ENCODE measurements at places on chromosomes 2 and 18.

- DNase-seq, result no peak
These were observed 22.0 kb downstream of the MYL12B start for GRCh38 chr18:3283908-3284307.

- DNase-seq, result no peak
These were observed 85.4 kb downstream of the STPG4 start for GRCh38 chr2:47069628-47070154.

DNA sequence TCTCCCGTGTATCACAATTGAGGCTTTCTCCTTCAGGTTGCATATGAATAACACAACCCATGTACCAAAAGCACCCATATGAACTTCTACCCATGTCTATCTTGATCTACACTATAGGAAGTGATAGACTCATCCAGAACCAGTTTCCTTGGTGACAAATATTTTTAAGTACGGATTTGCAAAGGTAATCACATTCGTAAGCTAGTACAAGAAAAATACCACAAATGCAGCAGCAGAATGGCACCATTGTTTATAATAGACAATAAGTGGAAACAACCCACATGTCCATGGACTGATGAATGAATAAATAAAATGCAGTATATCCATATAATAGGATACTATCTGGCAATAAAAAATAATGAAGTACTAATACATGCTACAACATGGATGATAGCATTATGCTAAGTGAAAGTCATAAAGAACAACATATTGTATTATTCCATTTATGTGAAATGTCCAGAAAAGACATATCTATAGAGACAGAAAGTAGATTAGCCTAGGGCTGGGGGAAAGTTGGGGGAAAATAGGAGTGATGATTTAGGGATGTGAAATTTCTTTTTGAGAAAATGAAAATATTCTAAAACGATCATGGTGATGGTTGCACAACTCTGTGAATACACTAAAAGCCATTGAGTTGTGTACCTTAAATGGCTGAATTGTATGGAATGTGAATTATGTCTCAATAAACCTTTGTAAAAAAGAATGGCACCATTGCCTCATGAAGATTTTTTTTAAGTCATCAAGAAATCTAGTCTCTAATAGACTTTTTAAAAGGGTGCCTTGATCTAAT, 3.4 kb upstream of the CCDC88A start:
- no peak for DNase-seq

DNA sequence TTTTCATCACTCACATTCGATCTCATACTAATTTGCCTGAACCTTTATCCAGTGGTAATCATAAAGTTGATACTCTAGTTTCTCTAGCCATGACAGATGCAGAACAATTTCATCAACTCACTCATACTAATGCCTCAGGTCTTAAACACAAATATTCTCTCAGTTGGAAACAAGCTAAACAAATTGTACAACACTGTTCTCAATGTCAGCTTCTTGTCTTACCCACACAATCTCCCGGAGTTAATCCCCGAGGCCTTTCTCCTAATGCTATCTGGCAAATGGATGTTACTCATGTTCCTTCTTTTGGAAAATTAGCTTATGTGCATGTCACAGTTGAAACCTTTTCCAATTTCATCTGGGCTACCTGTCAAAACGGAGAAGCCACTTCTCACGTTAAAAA, 11.5 kb upstream of the CNOT11 start:
- no peak for DNase-seq

DNA sequence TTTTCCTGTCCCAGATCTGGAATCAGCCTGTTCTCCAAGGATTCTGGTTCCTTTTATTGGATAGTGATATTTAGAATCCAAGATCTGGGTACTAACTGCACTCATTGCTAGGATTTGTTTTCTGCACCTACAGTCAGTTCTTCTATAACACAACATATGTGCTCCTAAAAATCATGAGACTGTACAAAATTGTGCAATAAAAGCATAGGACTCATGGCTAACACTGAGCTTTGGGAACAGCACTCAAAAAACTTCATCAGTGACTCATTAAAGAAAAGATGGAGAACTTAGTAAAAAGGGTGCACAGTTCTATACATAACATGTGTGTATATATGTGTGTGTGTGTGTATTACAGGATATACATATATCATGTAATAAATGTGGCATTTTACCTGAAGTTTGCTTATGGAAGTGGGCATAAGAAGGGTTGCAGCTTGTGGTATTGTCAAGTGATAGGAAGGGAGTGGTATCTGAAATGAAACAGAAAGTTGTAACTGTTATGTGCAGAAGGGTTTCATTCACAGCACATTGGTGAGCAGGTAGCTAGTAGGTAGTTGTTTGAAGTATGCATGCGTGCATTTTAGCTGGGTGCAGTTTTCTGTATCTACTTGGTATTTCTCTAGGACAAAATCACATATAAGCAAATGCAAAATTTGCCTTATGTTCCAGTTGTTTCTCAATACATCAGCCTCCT, 5.9 kb upstream of the SCYGR2 start:
- no peak for DNase-seq

- no peak for DNase-seq
These were observed 89.0 kb downstream of the KCTD1 start for GRCh38 chr18:26459340-26459739.

- DNase-seq, result no peak
These were observed 97.2 kb downstream of the ACOXL start for GRCh38 chr2:110829413-110830146.

DNA sequence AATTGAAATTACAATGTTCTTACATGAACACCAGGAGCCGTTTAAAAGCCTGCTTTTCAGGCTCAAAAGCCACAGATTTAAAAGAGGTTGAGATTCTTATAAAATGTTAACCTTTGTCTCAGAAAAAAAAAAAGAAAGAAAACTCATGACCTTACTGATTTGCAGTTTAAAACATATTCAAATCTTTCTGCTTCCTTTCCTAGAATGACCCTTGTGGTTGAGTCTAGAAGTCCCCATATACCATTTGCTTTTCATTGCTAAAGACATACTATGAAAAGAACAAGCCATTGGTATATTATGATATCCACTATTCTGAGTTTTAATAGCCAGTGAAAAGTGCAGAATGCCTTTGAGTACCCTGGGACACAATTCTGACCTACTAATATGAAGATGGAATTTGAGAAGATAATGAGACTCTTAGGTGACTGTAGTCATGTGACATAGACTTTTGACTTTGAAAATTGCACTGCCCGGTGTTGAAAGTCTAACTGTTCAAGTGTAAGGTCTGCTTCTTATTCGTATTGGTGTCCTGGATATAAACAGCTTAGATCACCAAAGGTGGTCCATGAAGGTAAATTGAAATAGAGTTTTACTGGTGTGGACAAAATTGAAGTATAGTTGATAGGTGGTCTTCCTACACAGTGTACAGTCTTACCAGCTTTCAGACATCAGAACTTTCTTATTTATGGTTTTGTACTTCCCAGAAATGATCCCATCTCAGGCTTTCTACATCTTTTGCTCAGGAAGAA, 117.0 kb downstream of the DOCK10 start:
- no peak for DNase-seq

DNA sequence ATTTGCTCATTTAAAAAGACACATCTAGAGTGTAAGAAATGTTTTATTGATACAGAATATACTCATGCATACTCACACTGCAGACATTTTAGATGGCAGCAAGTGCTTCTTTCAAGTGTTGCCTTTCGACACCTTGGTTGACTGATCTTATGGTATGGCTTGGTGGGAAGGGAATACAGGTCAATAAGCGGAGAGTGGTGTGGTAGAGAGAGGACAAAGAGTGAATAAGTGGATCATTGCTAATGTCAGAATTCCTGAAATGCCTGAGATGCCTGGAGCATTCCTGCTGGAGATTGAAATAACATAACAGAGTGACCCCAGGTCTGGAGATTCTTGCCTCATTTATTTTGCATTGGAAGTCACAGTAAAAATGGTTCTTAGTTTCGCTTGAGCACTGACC, 76.7 kb downstream of the RND3 start:
- no peak for DNase-seq

DNA sequence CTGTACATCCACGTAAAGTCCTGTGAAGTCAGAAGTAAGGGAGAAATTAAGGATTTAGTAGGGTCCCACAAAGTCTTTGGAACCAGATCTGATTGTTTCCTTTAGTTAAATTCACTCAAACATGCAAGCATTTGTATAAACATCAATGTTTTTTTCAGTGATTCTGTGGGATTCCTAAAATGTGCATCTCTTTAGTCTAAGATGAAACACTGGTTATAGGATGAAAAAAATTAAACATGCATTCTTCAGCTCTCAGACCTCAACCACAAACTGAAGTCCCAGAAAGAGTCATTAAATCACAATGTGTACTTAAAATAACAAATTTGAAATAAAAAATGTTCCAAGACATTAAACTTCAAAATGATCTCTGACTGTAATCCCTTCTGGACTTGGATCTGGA, 76.5 kb upstream of the APCDD1 start:
- DNase-seq, result no peak

DNA sequence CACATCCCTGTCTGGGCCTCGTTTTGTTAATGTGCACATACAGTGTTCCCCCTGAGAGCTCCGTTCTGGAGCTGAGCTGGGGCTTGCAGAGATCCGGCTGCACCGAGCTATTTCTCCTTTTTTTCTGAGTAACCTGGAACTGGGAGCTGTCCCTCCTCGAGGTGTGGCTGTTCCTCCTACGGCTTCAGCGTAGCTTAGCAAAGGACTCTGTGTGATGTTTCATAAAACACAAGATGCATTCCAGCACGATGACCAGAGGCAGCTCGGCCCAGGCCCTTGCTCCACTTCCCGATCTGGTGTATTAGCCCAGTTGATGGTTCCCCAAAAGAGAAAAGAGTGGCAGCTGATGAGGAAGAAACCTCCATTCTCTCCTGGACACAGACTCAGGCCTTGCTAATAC, 103.0 kb downstream of the FAM210A start:
- DNase-seq, result no peak

DNA sequence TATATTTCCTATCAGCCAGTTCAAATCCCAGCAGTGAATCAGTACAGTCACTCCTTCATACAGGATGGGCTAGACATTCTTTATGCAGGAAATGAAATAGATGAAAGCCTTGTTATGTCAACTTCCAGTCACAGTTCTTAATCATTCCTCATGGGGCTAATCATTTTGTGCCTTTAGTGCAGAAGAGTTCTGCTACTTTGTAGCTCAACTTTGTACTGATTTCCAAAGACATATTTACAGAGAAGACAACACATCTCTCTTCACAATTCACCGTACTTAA, 593.9 kb upstream of the NETO1 start:
- DNase-seq, result no peak

GRCh38 chr18:7954238-7954637, 387.1 kb downstream of the PTPRM start:
- DNase-seq, result no peak

GRCh38 chr18:9428301-9428706, 47.0 kb upstream of the RALBP1 start:
- no peak for DNase-seq

DNA sequence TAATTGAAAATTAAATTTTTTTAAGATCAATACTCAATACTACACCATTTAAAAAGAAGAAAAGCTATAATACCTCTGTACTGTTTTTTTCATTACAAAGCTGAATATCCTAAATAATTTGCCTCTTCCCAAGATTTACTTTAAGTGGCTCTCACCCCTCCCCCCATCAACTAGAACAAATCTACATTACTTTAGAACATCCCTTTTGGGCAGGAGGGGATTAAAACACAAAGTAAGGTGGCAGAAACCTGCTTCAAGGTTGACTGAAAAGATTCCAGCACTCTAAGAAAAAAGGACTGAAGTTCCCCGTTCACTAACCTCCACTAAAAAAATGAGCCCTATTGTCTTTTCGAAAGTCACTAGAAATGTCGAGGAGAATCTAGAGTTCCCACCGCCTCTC, 42.3 kb downstream of the SLC38A11 start:
- no peak for DNase-seq

DNA sequence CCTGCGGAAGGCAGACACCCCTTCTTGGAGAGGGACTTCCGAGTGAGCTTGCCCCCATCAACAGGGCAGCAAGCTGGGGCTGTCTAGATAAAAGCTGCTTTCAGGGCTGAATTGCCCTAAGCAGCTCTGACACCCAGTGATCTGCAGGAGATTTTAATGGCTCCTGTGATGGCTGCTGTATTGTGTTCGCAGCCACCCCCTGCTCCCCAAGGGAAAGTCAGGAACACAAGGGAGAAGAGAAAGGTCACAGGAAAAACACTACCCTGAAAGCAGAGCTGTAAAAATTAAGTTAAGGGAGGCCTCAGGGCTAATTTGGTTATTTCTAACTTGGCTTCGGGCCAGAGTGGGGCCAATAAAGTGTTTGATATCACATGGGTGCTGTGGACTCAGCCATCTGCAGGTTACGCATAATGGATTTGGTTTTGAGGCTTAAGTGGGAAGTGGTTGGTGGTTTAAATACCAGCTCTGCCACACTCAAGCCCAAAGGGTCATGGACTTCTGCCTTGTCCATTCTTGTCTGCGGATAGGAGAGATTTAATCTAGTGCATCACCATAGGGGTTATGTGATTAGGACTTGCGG, 147.6 kb downstream of the CLIP4 start:
- DNase-seq, result no peak

GRCh38 chr2:23083966-23084365, 301.0 kb upstream of the KLHL29 start:
- DNase-seq, result no peak

GRCh38 chr18:74499633-74500032, 3.5 kb downstream of the CNDP2 start:
- DNase-seq, result peak; percentile 54

- DNase-seq, result no peak
These were observed 3.5 kb upstream of the KLF11 start for GRCh38 chr2:10039658-10040410.

GRCh38 chr2:217228732-217229131, 368.9 kb upstream of the TNP1 start:
- DNase-seq, result no peak

- no peak for DNase-seq
These were observed 1060.8 kb downstream of the CNTNAP5 start for GRCh38 chr2:125085904-125086303.

- DNase-seq, result no peak
These were observed 153.1 kb upstream of the ZFP36L2 start for GRCh38 chr2:43379494-43379893.

DNA sequence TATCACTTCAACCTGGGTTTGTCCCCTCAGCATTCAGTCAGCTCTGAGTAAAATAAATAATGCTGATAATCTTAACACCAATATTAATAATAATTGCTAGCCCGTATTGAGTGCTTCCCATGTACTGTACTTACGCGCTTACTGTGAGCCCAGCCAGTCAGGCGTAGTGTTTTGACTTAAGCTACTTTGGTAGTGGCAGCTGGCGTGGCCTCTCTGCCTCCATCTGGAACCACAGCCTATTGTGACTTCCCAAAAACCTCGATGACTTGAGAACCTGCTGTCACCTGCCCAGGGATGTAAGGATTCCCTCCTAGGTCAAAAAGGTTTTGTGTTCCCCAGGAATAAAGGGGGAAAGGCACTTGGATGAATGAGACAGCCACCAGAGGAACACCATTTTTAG, 53.2 kb downstream of the SUMO1 start:
- DNase-seq, result no peak

- DNase-seq, result no peak
These were observed 484 bp downstream of the ABCB6 start for GRCh38 chr2:219218217-219218731.

DNA sequence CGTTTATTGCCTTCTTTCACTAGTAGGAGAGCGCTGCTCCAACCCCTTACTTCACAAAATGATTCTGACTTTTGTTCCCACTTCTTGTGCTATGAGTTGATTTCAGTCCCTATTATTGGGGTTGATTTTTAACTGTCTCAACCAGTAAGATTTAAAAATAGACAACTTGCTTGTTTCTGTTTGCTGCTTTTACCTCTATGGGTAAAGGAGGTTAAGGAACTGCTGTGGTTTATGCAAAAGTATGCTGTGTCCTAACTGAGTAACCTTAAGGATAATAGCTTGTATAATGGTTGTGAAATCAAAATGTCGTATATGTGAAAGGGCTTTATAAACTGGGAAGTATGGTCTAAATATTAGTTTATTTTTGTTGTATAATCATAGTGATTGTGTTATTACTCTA, 22.6 kb downstream of the ALMS1 start:
- DNase-seq, result no peak

Data from activated T-cell treated with anti-CD3 and anti-CD28 coated beads, Interleukin-2, amount 50 U/mL, for 48 hours (primary cell).